ENCODE measurements at places on chromosomes 2 and 18.

GRCh38 chr2:180456801-180457200, 449.7 kb upstream of the CWC22 start:
- DNase-seq, result no peak

DNA sequence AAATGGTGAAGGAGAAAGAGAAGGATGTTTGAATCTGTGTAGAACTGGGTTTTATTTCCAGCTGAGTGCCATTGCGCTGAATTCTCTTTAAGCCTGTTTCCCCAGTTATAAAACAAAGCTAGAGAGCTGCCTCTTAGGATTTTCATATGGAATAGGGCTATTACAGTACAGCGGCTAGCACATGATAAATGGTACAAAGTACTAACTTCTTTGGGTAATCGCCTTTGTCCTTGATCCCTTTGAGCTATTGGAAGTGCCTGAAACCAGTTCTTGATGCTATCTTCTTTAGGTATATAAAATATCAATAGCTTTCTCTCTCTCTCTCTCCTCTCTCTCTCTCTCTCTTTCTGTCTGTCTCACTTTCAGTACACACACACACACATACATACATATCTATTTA, 71.3 kb downstream of the SOX11 start:
- DNase-seq, result no peak

- DNase-seq, result no peak
Observed at GRCh38 chr18:33844232-33844631, 266.2 kb downstream of the ASXL3 start.

DNA sequence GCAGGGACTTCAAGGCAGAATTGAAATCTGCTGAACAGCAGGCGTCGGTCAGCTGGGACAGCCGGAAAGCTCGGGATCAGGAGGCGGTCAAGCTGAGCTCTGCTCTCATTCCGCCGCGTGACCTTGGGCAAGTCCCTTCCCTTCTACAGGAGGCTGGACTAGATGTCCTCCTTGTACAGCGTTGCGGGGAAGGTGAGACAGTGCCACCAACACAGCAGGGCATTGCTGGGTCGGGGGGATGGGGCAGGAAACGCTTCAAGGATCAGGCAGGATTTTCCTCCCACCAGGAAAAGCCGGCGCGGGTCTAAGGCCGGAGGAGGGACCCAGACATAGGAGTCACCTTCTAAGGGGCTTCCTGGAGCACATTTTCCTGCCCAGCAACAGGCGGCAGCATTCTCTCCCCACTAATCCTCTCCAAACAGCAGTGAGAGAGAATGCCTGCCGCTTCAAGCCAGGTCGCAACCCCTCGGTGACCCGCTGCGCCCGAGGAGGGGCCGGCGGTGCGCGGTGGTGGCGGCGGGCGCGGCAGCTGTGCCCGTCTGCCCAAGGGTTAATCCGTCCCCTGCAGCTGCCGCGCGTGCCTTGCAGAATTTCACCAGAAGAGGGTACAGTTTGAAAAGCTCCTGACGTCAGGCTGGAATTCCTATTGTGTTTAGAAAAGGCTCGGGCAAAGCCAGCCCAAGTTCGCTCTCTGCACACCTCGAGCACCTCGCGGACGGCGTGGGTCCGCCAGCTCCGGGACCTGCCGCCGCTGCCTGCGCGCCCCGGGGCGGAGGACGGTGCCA, at the start of gene KCNF1:
KCNF1 (plus strand) TSS at position 644 of the 785 bp plus-strand sequence. CDS start 493 bp downstream, outside the sequence.
- DNase-seq, result no peak

DNA sequence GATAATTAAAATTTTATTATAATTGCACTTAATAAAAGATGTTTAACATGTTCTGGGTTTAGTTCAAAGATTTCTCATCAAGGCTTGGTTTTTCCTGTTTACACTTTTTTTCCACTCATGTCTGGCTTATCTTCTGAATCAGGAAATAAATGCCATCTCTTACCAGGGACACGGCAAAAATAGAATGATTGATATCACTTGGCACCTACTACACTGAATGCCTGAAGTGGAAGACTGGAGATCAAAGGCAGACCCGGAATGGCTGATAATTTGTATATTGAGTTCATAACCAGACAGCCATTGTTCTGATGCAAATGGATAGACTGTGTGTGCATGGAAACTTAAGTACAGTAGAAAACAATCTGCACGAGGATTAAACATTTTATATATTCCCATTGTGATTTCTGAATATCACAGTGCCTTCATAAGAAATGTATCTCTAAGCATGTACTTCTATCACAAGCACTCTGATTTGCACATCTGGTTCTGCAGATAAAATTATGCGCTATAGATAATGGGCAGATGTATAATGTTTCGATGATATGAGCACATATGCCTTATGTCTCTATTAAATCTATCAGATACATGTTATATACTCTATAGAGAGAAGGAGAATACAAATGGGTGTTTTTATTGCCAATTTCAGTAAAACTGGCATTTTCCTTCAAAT, 304.8 kb downstream of the RND3 start:
- DNase-seq, result no peak

- peak; percentile 58 for DNase-seq
Observed at GRCh38 chr2:73290049-73290839, 3.1 kb downstream of the EGR4 start.

DNA sequence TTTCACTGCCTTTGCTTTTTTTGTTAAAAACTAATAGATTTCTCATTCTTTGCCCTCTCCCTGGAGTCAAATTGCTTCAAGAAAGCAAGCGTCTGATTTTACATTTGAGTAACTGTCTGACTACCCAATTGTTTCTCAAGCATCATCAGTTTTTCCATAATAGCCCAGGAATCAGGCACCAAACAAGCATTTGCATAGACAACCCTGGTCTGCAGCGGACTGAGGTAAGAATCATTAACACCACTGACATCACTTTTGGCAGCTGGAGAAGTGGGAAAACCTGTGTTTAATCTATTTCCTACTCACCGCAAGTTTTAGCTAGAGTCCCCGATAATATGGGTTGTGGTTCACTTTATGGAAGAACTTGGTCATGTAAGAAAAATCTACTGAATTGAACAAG, 55.7 kb downstream of the IRS1 start:
- no peak for DNase-seq

- no peak for DNase-seq
Observed at GRCh38 chr18:4987452-4988405, 209.3 kb downstream of the AKAIN1 start.

DNA sequence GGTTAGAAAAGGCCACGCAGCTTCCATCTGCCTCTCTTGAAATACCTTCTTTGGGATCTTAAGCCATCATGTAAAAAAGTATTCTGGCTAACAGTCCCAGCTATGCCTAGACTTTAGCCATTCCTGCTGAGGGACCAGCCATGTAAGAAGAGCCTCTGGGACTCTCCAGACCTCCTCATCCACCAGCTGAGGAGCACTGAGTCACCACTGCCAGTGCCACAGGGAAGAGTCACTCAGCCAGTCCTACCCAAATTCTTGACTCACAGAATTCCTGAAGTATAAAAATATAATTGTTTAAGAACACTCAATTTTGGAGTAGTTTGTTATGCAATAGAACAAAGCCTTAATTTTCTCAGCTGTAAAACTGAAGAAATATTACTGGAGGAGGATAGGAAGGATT, 436.7 kb downstream of the ZEB2 start:
- DNase-seq, result no peak

GRCh38 chr18:56662502-56662901, 11.3 kb downstream of the WDR7 start:
- DNase-seq, result no peak

GRCh38 chr2:231436957-231437356, 27.3 kb downstream of the NCL start:
- no peak for DNase-seq

GRCh38 chr2:12177455-12178288, 431.2 kb downstream of the LPIN1 start:
- no peak for DNase-seq

DNA sequence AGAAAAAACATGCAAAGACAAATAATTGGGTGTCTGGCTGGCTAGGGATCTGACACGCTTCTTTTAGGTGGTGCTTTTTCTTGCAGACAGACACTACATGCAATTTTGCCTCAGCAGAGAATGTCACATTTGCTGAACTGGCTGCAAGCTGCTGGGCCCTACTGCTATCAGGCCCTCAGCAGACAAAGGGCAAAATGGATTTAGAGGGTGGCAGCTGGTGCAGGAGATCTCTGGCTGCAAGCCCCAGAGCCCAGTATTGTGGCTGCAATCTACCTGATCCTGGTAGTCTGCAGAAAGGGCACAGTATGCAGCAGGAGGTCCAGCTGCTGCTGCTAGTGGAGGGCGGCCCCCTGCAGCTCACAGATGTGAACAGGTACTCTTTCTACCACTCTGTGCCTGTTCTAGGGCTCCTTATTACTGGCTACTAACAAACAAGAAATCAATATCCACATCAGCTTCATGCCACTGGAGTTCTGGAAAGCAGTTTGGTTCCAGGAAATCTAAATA, 796.7 kb upstream of the CELF4 start:
- DNase-seq, result no peak

GRCh38 chr2:236061899-236062298, 106.3 kb downstream of the GBX2 start:
- no peak for DNase-seq

All from stimulated activated CD4-positive, alpha-beta T cell treated with anti-CD3 and anti-CD28 coated beads, Interleukin-2, amount 100 ng/mL, for 24 hours (primary cell).